ENCODE measurements at places on chromosomes 1 and 21.

DNA sequence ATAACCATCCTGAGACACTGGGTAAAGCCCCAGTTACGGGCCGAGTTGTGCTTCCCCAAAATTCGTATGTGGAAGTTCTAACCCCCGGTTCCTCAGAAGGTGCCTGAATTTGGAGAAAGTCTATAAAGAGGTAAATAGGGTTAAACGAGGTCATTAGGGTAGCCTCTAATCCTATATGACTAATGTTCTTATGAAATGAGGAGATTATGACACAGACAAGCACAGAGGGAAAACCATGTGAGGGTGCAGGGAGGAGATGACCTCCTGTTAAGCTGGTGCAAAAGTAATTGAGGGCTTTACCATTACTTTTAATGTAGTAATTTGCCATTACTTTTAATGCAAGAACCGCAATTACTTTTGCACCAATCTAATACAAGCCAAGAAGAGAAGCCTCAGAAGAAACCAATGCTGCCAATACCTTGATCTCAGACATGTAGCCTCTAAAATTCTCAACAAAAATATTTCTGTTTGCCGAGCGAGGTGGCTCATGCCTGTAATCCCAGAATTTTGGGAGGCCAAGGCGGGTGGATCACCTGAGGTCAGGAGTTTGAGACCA, 260.8 kb downstream of the GPATCH2 start:
- DNase-seq: no peak

- no peak for DNase-seq
Measured at GRCh38 chr21:25459365-25459764, 147.9 kb downstream of the MRPL39 start.

DNA sequence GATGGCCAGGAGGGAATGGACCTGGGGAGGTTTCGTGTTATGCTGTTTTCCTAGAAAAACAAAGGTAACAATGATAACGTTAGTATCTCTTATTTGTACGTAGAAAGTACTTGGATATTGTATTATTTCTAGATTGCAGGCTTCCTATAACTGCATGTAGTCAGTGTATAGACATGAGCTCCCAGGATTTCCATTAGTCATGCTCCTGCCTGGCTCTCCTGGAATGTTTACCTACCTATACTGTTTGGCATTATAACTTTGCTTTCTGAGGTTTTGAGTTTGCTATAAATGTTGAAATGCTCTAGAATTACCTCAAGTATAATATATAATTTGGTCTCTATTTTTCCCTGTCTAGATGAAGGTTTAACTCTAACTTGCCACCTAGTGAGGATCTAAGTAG, 66.1 kb downstream of the TTC3 start:
- DNase-seq: no peak

DNA sequence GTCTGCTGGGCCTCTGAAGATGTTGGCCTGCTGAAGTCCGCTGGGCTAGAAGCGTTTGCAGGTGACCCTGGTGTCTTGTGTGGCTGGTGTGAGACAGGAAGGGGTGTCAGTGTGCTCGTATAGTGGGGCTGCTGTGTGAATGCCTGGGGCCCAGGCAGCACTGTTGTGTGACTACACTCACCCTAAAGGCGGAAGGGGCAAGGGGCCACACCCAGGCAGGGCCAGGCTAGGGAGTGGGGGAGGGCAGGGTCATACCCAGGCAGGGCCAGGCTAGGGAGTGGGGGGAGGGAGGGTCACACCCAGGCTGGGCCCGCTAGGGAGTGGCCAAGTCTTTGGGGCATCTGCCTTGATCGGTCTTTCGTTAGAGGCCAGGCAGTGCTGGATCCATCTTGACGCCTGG, 25.0 kb downstream of the PDXK start:
- DNase-seq: no peak

DNA sequence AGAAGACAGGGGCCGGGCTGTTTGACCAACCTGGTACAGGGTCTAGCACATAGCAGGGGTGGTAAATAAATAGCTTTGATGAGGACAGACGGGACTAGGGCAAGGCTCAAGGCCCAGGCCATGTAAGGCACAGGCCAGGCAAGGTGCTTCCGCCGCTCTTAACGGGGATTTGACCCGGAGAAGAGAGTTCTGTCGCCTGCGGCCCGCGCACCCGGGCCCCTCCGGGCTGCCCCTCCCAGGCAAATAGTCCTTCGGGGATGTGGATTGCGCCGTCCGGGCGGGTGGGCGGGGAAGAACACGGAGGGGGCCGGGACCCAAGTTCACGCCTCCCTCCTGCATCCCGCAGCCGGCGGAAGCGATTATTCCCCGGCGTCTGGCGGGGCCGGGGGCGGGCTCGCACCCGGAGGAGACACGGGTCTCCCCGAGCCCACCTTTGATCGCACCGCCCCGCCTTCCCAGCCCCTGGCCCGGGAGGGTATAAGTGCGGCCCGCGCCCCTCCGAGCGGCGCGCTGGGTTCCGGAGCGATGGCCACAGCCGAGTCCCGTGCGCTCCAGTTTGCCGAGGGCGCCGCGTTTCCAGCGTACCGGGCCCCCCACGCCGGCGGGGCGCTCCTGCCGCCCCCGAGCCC, at the start of gene MIXL1:
MIXL1 (plus strand) TSS at position 508 of the 629 bp plus-strand sequence; CDS start at position 526, 18 bp downstream.
- no peak for DNase-seq

- DNase-seq: no peak
Measured at GRCh38 chr1:226643177-226643576, 94.6 kb downstream of the STUM start.

DNA sequence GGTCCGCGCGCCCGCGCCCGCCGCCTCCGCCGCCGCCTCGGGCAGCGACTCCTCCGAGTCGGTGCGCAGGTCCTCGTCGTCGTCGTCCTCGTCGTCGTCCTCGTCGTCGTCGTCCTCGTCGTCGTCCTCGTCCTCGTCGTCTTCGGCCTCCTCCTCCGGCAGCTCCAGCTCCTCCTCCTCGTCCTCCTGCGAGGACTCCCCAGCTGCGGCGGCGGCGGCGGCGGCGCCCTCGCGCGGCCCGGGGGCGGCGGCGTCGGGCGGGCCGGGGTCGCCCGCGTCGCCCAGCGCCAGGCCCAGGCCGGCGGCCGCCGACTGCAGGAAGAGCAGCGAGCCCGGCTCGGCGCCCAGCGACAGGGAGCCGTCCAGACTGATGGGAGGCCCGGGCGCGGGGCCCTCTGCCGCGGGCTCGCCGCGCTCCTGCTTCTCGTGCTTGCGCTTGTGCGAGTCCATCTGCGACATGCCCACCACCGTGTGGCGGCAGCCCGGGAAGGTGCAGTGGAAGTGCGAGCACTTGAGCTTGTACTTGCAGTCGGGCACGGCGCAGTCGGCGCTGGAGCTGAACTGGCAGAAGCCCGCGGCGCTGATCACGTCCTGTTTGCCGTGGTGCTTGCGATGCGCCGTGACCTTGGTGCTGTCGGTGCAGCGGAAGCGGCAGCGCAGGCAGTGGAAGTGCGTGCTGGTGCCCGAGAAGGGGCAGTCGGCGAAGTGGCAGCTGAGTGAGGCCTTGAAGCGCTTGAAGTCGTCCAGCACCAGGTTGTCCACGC, 157.3 kb downstream of the CASZ1 start:
- no peak for DNase-seq

DNA sequence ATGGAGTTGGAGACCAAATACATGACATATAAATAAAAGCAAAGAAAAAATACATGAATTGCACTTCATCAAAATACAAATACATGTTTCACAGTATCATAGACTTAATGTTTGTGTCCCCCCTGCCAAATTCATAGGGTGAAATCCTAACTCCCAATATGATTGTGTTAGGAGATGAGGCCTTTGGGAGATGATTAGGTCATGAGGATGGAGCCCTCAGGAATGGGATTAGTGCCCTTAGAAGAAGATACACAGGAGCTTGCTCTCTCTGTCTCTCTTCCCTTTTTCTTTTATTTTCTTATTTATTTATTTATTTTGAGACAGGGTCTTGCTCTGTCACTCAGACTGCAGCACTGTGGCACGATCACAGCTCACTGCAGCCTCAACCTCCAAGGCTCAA, 26.0 kb upstream of the FAM131C start:
- DNase-seq: no peak

- DNase-seq: no peak
Measured at GRCh38 chr1:50852889-50853288, 107.2 kb downstream of the FAF1 start.

- no peak for DNase-seq
Measured at GRCh38 chr1:245054105-245054504, 100.7 kb upstream of the KIF26B start.

DNA sequence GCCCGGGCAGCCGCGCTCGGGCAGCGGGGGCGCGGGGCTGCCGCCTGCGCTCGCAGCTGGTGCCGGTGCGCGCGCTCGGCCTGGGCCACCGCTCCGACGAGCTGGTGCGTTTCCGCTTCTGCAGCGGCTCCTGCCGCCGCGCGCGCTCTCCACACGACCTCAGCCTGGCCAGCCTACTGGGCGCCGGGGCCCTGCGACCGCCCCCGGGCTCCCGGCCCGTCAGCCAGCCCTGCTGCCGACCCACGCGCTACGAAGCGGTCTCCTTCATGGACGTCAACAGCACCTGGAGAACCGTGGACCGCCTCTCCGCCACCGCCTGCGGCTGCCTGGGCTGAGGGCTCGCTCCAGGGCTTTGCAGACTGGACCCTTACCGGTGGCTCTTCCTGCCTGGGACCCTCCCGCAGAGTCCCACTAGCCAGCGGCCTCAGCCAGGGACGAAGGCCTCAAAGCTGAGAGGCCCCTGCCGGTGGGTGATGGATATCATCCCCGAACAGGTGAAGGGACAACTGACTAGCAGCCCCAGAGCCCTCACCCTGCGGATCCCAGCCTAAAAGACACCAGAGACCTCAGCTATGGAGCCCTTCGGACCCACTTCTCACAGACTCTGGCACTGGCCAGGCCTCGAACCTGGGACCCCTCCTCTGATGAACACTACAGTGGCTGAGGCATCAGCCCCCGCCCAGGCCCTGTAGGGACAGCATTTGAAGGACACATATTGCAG, 3.0 kb downstream of the ARTN start:
- no peak for DNase-seq

DNA sequence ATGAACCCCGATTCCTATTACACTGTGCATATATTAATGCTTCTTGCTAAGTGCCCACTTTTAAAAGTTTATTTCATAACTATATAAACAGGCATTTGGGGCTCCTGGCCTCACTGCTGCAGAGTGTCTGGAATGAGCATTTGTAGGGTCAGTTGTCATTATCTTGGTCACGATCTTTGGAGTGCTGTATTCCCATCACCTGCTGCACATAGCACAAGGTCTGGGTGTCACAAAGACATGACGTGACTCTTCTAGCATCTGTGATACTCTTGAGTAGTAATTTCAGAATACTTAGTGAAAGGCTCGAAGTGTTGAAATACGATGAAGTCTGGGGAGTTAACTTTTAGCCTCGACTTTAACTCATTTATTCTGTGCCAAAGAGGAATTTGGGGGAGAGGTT, 186.4 kb downstream of the FMN2 start:
- DNase-seq: no peak

- DNase-seq: no peak
Measured at GRCh38 chr1:43272576-43273571, 3.1 kb downstream of the TMEM125 start.

GRCh38 chr21:31448496-31448895, 104.4 kb upstream of the TIAM1 start:
- DNase-seq: no peak

- no peak for DNase-seq
Measured at GRCh38 chr1:206633708-206634121, 1.6 kb upstream of the DYRK3 start.

DNA sequence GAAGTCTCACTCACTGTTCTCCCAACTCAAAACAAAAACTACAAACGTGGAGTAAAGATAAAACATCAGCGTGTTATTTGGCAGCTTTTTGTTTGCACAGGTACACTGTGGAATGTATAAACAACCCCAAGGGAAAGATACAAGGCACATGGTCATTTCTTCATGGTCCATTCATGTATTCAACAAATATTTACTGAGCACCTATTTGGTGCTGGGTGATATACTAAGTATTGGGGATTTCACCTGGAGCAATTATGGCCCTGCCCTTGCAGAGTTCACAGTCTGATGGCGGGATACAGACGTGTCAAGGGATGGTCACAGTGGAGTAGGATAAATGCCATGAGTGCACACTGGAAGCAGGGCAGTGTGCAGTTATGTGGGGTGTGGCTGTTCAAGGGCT, 136.1 kb downstream of the SPATA46 start:
- DNase-seq: no peak

- no peak for DNase-seq
Measured at GRCh38 chr21:26732432-26733221, 112.6 kb downstream of the ADAMTS1 start.

- no peak for DNase-seq
Measured at GRCh38 chr1:170593173-170594011, 61.4 kb downstream of the GORAB start.

DNA sequence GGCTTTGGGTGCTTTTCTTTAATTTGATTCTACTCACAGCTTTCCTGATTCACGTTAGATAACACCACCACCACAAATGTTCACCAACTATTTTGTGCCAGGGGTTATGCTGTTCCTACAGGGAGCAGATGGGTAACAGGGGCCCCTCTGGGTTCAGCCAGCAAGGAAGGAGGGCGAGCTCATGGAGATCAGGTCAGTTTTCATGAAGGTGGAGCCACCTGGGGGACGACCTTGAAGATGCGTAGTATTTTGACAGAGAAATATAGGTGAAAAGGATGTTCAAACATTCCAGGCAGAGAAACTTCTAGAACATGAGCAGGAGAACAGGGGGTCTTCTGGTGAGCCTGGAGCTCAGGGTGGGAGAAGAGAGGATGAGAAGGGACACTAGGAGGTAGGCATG, 28.9 kb downstream of the KIAA0040 start:
- no peak for DNase-seq

- DNase-seq: no peak
Measured at GRCh38 chr1:202187041-202187671, 6.4 kb upstream of the LGR6 start.

GRCh38 chr1:231693361-231694074, 66.9 kb downstream of the DISC1 start:
- DNase-seq: no peak

DNA sequence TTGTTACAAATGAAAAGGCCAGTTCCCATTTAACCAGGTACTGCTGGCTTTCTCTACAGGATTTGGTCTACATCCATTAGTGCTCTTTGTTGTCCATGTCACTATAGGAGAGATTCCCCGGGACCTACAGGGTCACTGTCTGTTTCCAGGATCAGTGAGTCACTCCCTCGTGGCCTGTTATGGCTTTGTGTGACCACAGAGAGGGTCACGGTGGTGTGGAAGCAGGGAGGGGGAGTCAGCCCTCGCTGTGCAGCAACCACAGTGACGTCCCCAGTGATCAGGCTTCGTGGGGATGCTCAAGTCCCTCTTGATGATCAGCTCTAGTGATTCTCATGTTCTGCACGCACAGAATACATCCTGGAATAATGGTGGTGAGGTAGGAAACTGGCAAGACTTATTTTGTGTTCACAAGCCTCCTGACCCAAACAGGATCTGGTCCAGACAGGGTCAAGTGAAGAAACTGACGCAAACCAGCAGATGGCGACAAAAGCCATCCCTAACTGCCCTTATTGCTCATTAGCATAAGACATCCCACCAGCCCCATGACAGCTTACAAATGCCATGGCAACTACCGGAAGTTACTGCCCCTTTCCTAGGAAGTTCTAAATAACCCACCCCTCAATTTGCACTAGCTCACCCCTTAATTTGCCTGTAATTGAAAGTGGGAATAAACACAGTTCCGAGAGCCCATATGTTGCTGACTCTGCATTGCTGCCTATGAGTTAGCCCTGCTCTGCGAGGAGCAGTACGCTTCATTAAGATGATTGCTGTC, 98.5 kb downstream of the DISC1 start:
- no peak for DNase-seq

Data from brain pericyte (primary cell).